ENCODE measurements at places on chromosomes 7 and 10.
A peak's percentile ranks its signal among the peaks of the same experiment; 100 is the strongest.

DNA sequence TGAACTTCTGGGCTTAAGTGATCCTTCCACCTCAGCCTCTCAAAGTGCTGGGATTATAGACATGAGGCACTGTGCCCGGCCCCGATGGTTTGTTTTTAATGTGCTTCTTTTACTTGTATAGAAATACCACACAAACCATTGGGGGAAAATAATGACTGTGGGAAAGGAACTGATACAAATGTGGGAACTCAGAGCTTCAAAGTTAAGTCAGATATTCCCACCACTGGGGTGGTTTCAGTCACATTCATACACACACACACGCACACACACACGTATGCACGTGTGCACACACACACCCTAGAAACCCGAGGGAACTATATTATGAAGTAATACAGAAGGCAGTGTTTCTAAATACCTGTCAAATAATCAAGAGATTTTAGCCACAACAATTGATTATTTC is 17.0 kb downstream of the CPA4 start:
- no peak for DNase-seq

GRCh38 chr10:132614431-132615340 is 77.1 kb downstream of the INPP5A start:
- DNase-seq, result no peak

GRCh38 chr7:134710854-134711624 is 64.4 kb downstream of the BPGM start:
- DNase-seq, result no peak

GRCh38 chr7:36265680-36266079 is 112.6 kb downstream of the EEPD1 start:
- DNase-seq, result no peak

DNA sequence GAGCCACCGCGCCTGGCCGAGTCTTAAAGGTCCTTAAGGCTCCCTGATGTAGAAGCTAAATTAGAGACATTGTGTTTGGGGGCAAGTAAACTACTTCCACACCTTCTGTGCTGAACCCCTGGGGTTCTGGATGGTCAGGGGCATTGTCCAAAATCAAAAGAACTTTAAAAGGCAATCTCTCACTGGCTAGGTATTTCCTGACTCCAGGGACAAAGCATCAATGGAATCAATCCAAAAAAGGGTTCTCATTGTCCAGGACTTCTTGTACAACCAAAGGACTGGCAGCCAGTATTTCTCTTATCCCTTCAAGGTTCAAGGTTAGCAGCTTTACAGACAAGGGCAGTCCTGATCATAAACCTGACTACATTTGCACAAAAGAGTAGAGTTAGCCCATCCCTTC is 24.0 kb downstream of the SRPK2 start:
- no peak for DNase-seq

DNA sequence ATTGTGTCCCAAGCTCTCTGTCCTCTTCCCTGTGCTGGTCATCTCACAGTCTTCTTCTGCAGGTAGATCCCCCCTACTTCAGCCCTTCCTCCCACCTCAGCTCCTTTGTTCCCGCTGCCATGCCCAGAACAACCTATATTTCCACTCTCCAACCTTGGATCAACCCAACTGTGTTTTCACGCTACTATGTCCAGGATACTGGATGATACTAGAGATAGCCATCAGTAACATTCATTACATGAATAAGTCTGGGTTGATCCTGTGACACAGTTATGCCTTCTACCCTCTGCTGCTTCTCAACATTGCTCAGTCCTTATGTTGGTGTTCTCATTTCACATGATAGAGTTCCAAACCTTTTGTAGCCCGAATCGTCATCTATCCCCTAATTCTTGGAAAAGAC is 286.4 kb downstream of the ZEB1 start:
- no peak for DNase-seq

- no peak for DNase-seq
Observed at GRCh38 chr7:142560166-142560565, 189.1 kb upstream of the PRSS1 start.

- no peak for DNase-seq
Observed at GRCh38 chr10:67079126-67079525, 153.3 kb downstream of the LRRTM3 start.

DNA sequence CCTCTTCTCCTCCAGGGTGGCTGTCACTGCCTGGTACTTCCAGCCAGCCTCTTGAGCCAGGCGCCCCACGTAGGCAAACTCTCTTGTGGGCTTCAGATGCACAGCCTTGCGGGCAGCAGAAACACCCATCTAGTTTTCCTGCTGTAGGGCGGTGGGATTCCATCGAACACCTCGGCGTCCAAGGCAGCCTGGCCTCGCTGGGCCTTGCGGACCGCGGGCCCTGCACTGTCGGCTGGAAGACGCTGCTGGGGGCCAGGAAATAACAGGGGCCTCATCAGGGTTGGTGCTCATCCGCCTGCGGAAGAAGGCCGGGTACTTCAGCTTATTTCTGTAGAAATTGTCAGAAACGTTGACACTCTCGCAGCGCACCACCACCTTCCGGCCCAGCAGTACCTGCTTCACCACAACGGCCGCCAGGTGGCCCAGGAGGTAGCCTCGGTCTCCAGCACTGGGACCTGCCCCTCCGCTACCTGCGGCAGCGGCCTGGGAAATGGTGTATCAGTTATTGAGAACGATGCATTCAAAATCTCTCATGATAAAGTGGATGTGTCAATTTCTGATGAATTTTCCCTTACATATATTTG is 61.1 kb downstream of the WDFY4 start:
- no peak for DNase-seq

- DNase-seq, result no peak
Observed at GRCh38 chr7:24827589-24827988, 70.3 kb upstream of the GSDME start.

DNA sequence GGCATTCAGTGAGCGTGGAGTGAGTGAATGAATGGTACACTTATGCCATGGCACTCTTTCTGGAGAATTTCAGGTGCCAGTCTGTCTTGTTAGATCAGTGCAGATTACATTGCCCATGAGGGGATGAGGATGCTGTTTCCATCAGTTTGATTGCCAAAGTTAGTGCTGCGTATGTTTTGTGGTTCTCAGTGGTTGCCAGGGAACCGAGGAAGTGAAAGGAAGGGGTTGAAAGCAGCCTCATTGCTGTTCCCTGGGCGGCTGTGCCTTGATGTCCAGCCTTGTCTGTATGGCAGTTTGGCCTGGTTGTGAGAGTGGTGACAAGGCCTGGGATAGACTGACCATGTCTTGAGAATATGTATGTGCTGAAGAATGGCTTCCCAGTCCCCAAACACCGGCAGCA is 30.2 kb downstream of the WBP1L start:
- no peak for DNase-seq

DNA sequence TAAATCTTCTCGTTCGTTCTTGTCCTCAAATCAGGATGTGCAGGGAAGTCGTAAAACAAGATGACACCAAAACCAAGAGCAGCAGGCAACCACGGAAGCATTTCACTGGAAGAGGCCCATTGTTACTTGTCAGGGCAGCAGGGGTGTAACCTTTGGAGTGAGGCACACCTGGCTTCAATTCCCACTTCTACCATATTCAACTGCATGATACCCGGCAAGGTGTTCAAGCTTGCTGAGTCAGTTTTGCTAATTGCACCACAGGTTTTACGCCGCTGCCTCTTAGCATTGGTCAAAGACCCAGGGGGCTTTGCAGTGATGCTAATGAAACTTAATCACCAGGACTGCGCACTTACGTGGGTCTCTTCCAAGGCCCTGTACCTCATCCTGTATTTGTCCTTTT is 50.0 kb upstream of the PTER start:
- DNase-seq, result no peak

- DNase-seq, result no peak
Observed at GRCh38 chr10:19572056-19572455, 244.2 kb upstream of the PLXDC2 start.

DNA sequence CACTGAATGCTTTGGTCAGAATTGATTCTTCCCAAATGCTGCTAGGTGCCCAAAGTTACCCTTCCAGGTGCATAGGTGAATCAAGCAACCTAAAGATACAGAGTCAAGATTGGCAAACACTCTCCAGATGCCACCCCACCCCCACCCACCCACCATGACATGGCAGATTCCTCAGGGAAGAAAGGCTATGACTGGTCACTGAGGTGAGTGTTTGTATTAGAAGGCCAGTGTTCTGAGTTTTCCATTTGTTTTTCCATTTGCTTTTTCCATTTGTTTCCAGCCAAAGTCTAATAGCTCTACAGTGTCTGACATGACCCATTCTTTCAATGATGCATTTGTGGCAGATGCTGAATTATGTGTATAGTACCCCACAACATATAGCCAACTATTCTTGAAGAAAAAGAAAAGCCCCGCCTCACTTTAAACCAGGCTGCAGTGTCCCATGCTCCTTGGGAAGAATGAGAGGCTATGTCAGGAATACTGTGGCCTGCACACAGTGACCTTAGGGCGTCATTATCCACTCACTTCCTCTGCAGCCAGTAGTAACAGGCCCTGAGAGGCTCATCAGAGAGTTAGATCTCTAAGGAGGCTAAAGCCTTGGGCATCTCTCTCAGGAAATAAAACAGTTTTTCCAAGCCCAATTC is 16.1 kb upstream of the HIBADH start:
- no peak for DNase-seq

GRCh38 chr7:131072505-131073091 is 255.1 kb upstream of the MKLN1 start:
- DNase-seq, result no peak

GRCh38 chr10:48503293-48503911 is 101.5 kb downstream of the ARHGAP22 start:
- DNase-seq, result no peak

- DNase-seq, result no peak
Observed at GRCh38 chr7:48295296-48295971, 124.2 kb downstream of the ABCA13 start.

DNA sequence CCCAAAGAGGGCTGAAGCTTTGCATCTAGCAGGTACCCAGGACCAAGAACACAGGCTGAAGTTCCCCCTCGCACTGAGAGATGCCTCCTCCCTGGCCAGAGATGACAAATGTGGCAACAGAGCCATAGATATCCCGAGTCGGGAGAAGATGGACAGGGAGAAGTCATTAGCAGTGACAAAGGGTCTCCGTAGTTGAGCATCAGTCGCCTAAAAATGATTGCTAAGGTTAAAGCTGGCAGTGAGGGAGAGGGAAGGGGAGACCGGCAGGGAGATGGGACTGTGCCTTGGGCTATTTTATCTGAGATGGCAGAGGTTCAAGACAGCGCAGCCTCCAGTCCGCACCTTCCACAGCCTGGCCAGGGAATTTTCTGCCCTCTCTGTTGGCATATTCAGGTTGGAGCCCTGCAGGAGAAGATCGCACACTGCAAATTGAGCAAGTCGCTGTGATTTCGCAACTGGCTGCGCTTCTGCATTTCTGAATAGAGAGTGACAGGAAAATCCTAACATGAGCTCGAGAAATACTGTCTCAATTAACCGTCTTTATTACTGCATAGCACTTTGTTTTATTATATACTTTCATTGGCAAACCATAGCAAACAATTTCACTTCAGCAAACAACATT is 238.9 kb upstream of the GPR26 start:
- no peak for DNase-seq

GRCh38 chr7:125606671-125607070 is 677.0 kb upstream of the POT1 start:
- no peak for DNase-seq

DNA sequence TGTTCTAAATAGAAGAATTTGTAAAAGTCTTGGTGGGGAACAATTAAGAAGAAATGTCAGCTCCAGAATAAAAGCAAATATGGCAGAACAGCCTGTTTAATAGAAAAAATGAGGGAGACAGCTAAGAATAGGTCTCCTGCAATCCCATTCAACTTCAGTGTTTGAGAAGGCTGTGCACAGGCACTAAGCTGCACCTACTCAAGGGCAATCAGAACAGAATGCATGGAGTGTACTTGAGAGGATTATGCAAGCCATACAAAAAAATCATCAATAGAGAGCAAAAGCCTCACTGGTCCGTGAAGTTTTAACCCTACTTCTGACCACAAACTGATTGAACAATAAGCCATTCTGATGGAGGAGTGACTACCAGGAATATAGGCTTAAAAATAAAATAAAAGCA is 690.7 kb upstream of the PCDH15 start:
- no peak for DNase-seq

GRCh38 chr10:103557455-103557854 is 64.0 kb downstream of the NEURL1 start:
- no peak for DNase-seq

DNA sequence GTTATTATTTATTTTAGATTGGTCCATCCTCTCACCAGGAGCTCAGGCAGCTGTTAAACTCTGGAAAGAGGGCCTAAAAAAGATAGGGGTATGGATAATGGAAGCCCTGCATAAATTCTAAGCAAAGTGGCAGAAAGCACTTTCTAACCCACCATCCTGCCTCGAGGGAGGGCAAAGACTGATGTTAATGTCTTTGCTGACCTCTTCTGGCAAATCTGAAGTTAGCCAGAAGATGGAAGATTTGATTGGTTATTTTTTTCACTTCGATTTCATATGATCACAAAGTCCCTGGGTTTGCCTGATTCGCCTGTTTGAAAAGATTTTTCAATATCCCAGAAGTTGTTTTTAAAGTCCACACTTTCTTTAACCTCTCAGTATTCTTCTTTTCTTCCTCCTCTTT is 24.8 kb downstream of the OR9A2 start:
- DNase-seq, result no peak

GRCh38 chr10:86798611-86799010 is 42.2 kb downstream of the BMPR1A start:
- DNase-seq, result no peak

GRCh38 chr10:98217801-98218200 is 50.2 kb downstream of the LOXL4 start:
- no peak for DNase-seq

GRCh38 chr7:101172005-101172853 is 6.9 kb upstream of the VGF start:
- DNase-seq, result peak; percentile 63

DNA sequence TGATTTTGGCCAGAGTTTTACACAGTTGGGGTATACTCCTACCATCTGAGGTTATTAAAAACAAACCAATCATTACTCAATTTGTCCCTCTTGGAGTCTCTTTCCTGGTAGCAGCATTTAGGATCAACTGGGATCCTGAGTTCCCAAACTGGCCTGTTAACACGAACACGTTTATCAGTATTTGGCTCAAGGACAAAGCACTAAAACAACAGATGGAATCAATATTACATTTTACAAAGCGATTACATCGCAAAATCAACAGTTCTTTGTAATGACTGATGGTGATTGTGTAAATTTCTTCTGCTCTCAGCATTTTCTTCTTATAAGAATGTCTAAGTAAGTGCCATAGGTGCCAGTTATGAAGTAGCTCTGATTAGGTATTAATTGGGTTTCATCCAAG is 582.9 kb upstream of the ANKRD30A start:
- DNase-seq, result no peak

DNA sequence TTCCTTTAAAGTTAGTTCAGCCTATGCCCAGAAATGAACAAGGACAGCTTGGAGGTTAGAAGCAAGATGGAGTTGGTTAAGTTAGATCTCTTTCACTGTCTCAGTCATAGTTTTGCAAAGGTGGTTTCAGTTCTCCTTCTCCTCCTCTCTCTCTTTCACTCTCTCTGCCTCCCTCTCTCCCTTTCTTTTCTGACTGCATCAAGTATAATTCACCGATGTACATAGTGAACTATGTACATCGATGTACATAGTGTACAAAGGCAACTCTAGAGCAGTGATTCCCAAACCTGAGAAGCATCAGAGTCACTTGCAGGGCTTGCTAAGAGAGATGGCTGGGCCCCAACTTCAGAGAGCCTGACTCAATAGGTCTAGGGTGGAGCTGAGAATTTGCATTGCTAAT is 1259.7 kb downstream of the TYW1 start:
- DNase-seq, result no peak

GRCh38 chr10:49076319-49076718 is 39.0 kb downstream of the VSTM4 start:
- no peak for DNase-seq
